ENCODE measurements at places on chromosomes 2 and 18.

DNA sequence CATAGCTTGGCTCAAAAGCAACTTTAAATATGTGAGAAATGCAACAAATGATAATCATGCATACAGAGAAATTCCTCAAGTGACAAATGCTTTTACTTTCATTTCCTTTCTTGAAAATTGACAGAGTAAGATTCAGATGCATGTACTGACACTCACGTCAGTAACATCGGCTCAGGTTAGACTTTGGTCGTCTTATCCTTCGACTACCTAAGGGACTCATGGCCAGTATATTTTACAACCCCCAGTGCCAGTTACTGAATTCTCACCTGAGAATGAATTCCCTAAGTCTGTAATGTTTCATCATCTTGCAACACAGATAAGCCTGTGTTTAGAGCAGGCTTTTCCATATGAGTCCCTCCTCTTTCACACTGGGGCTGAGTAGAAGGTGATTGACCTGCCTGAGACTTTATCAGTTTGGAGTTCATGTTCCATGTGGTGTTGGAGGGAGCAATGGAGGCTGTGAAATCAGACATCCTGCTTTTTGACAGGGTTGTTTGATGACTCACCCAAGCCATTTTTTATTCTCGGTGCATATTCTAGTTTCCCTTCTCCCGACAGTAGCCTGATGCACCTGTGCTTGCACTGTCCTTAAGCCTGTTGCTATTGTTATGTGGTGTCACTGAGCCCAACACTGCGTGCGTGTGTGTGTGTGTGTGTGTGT is 30.5 kb upstream of the ATP8B1 start:
- DNase-seq = no peak

GRCh38 chr2:169895294-169895985 is 68.2 kb downstream of the UBR3 start:
- DNase-seq = no peak

GRCh38 chr2:241657786-241658254 is 20.3 kb downstream of the ATG4B start:
- no peak for DNase-seq

DNA sequence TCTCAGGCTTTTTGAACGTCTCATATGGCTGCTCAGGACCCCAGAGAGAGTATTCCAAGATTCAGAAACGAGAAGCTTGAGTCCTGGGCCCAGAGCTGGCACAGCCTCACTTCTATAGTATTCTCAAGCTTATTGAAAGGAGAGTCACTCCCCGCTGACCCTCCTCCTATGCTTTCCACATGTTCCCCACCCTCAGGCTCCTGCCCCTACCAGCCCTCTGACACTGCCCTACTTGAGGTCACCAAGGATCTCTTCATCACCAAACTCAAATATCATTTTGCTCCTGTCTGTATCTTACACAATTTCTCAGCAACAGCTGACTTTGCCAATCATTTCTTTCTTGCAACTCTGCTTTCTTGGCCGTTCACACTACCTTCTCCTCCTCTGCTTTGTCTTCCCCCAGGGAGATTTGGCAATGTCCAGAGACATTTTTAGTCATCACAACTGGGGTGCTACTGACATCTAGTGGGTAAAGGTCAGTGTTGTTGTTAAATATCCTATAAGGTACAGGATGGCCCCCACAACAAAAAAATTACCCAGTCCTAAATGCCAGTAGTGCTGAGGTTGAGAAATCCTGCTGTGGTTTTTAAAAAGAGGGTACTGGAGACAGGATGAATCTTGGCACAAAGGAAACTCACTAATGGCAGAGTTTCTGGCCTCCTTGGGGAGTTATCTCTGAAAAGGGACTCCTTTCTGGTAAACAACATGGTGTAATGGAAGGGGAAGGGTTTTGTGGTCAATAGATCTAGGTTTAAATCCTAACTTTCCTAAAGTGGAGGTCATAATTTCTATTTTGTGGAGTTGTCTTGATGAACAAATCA is 26.9 kb upstream of the INSIG2 start:
- DNase-seq = no peak

GRCh38 chr2:118237451-118237850 is 149.2 kb downstream of the INSIG2 start:
- DNase-seq = no peak

DNA sequence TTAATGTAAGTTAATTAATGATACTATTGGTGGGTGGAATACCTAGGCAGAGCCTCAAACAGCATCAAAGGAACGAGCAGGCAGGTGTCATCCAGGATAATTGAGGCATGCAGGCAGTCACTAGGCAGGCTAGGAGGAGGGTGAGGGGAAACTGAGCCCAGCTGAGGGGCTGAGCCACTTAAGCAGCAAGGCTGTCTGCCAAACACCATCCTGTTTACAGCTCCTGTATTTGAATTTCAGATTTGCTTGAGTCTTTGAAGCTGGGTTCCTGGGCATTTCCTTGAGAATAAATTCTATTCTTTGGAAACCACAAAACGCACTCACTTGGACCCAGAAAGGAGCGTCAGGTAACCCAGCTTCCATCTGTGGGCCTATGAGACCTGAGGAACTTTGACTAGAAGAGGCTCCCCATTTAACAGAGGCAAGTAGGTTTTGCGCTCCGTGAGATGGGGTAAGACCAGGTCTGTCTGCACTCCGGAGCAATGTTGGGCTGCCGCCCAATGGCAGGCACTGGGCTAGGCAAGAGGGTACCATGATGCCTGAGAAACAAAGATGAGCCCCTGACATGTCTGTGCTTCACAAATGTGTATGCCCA is 2.0 kb downstream of the EDAR start:
- no peak for DNase-seq

GRCh38 chr2:98701230-98701629 is 29.7 kb downstream of the MGAT4A start:
- no peak for DNase-seq
